ENCODE measurements at places on chromosomes 16 and 17.

GRCh38 chr17:44362459-44362948 is 1.1 kb downstream of the FAM171A2 start:
- DNase-seq: no peak

GRCh38 chr16:52953215-52953614 is 99.5 kb downstream of the CHD9NB start:
- DNase-seq: no peak

- DNase-seq: no peak
These were observed 8.6 kb upstream of the MYLK3 start for GRCh38 chr16:46756772-46757171.

DNA sequence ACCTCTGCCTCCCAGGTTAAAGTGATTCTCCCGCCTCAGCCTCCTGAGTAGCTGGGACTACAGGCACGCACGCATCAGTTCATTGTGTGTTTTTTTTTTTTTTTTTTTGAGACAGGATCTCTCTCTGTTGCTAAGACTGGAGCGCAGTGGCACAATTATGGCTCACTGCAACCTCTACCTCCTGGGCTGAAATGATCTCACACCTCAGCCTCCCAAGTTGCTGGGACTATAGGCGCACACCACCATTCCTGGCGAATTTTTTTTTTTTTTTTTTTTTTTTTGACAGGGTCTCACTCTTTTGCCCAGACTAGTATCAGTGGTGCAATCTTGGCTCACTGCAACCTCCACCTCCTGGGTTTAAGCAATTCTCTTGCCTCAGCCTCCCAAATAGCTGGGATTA is 17.8 kb upstream of the RAPGEFL1 start:
- no peak for DNase-seq

GRCh38 chr17:76545918-76546555 is 6.2 kb downstream of the PRCD start:
- DNase-seq: no peak

Data from GM12865 (cell line).